ENCODE measurements at places on chromosomes 13 and 19. TPM values are rescaled to one million over a fixed set of nuclear protein-coding genes. Genes with fewer than 3 reads are reported as not detected.
A peak's percentile ranks its signal among the peaks of the same experiment; 100 is the strongest.

- no peak overlapping the region for H3K27ac ChIP-seq
- no peak for DNase-seq
- no peak overlapping the region for H3K4me3 ChIP-seq
- no peaks in the 10 kb centered on the region for H3K27me3 ChIP-seq
- H3K36me3 ChIP-seq: no peaks in the 10 kb centered on the region
Measured at GRCh38 chr13:51993713-51994112, 17.5 kb downstream of the ATP7B start.

The SLC10A2 gene
- not detected for total RNA-seq

DNA sequence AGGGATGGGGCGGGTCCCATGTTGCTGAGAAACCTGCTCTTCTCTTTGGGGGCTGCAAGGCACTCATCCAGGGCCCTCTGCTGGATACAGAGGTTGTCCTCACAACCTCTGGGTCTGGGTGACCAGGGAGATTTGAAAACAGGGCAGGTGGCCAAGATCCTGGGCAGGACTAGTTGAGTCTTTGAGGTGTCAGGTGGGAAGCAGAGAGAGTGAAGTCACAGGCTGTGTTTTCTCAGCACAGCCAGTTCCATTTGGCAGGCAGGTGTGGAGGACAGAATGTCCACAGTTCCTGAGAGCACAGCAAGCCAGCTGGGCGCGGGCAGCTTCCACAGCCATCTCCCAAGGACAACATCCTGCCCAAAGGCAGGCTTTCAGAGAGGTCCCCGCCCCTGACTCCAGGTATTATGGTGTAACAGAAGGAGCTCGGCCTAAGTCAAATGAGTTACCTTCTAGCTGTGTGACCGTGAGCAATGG, 118.8 kb downstream of the NUFIP1 start:
- no peak overlapping the region for H3K4me3 ChIP-seq
- no peaks in the 10 kb centered on the region for H3K27me3 ChIP-seq
- no peaks in the 10 kb centered on the region for H3K36me3 ChIP-seq
- H3K4me1 ChIP-seq: peaks cover 22% of the 10 kb centered on the region
- H3K27ac ChIP-seq: no peak overlapping the region
- no peak for DNase-seq

DNA sequence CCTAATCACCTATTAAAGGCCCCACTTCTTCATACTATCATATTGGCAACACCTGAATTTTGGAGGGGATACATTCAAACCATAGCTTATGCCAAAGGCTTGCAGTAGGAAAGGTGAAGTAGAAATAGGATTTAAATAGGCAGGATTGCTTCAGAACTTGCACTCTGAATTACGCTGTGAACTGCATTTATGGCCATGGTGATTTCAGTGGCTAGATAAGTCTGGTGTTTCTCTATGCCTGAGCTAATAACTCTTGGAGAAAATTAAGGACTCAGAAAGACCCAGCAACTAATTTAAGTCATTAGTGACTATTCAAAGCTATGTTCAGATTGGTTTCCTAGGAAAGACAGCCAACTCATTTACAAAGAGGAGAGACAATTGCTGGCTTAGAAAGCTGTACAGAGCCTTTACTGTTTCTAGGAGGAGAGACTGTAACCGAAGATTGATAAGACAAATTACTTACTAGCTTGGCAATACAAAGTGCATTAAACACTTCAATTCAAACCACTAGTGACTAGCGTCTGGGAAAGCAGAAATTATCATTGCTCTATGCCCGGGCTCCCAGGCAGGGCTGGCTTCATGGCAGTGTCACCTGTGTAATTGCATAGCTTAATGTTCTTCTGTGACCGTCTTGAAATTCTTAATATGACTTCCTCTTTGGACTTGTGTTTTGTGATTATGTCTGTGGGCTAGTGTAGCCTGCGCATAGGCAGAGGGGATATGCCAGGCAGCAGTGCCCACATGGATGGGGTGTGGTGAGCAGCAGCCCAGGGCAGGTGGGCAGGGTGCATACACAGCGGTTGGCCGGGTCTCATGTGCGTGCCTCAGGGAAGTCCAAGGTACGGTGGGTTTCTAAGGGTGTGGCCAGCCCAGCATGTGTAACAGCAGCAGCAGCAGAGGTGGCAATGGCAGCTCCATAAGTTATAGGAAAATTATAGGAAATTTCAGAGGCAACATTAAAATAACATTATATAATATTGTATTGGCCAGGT, 60.1 kb downstream of the KL start:
- H3K27ac ChIP-seq: no peak overlapping the region
- DNase-seq: no peak
- H3K36me3 ChIP-seq: no peaks in the 10 kb centered on the region
- no peaks in the 10 kb centered on the region for H3K4me1 ChIP-seq
- H3K4me3 ChIP-seq: no peak overlapping the region

The SGCG gene
- total RNA-seq: not detected

- no peaks in the 10 kb centered on the region for H3K27me3 ChIP-seq
- H3K27ac ChIP-seq: no peak overlapping the region
Measured at GRCh38 chr13:32212421-32212820, 102.7 kb downstream of the ZAR1L start.

The SHISA7 gene
- not detected for total RNA-seq

GRCh38 chr19:6590827-6591319, at the start of gene CD70:
Gene CD70, minus strand, starts transcription at chr19:6591150. Its CDS starts 148 bp downstream, at chr19:6591002.
- H3K27ac ChIP-seq: no peak within 1 kb of the TSS
- no peaks in the 10 kb centered on the region for H3K36me3 ChIP-seq

DNA sequence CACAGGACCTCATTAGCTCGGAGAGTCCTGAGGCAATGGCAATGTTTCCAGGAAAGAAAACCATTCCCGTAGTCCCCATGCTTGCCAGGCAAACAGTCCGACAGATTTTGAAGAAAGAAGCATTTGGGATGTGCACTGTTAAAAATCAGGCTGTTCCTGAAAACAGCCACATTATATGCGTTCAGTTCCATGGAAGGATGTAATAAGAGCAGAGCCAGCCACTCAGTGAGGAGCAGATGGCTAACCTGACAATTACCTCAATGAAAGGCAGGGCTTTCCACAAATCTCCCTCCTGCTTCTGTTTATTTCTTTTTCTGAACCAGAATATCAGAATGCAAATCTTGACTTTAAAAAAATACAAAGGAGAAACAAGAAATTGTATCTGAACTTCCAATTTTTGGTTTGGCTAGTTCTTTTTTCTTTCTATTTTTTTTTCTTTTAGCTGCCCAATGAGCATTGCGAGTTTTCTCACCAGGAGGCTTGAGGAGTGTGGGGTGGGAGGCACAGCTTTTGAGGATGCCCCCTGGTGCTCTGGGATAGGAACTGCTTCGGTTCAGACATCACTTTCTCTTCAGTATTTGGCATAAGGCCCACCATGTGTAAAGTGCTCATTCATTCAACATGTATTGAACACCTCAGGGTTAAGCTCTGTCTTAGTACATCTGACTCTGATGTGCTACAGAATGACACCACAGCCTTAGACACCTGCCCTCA, 124.2 kb downstream of the TBC1D4 start:
- H3K27me3 ChIP-seq: no peaks in the 10 kb centered on the region
- no peak overlapping the region for H3K27ac ChIP-seq
- H3K36me3 ChIP-seq: peaks cover 68% of the 10 kb centered on the region
- H3K4me3 ChIP-seq: no peak overlapping the region
- H3K4me1 ChIP-seq: peaks cover 13% of the 10 kb centered on the region
- DNase-seq: peak; percentile 69

DNA sequence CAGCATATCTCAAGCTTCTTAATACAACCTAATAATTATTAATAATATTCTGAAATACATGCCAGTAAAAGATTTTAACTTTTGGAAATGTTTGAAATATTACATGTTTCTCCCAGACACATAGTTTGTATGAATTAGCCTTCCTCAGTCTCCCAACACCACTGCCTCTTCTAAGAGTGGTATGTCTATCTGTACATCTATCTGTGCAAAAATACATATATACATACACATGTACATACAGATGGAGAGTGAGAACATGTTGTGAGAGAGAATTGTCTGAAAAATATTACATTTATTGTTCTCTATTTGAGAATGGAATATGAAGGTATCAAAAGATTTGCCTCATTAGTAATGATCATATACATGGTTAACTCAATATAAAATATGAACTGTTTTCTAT, 1567.2 kb upstream of the PRR20A start:
- DNase-seq: no peak
- no peaks in the 10 kb centered on the region for H3K36me3 ChIP-seq
- no peaks in the 10 kb centered on the region for H3K4me1 ChIP-seq
- H3K4me3 ChIP-seq: no peak overlapping the region

The PSG11 gene
- total RNA-seq: not detected

DNA sequence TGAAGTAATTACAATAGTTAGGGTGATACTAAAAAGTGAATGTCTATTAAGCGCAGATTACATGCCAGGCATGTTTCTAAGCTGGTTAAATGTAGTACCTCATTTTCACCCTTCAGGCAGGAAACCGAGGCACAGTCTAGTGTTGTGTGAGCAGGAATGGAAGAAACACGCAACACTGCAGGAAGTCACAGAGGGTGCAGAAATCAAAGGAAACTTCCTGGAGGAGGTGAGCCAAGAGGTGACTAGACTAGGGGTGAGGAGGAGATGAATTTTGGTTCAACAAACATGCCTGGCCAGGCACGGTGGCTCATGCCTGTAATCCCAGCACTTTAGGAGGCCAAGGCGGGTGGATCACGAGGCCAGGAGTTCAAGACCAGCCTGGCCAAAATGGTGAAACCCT, 41.8 kb downstream of the ZNF473 start:
- H3K27me3 ChIP-seq: peaks cover 2% of the 10 kb centered on the region
- H3K4me1 ChIP-seq: no peaks in the 10 kb centered on the region
- no peak overlapping the region for H3K27ac ChIP-seq
- no peaks in the 10 kb centered on the region for H3K36me3 ChIP-seq

- DNase-seq: no peak
- peak overlapping the region; percentile 26 for H3K27ac ChIP-seq
- no peaks in the 10 kb centered on the region for H3K27me3 ChIP-seq
- H3K36me3 ChIP-seq: no peaks in the 10 kb centered on the region
- no peak overlapping the region for H3K4me3 ChIP-seq
Measured at GRCh38 chr19:44792281-44792680, 14.6 kb downstream of the CBLC start.

GRCh38 chr19:33690378-33691029, 68.8 kb downstream of the CHST8 start:
- H3K36me3 ChIP-seq: no peaks in the 10 kb centered on the region
- peaks cover 3% of the 10 kb centered on the region for H3K27me3 ChIP-seq
- H3K4me1 ChIP-seq: no peaks in the 10 kb centered on the region
- no peak overlapping the region for H3K27ac ChIP-seq
- H3K4me3 ChIP-seq: no peak overlapping the region

DNA sequence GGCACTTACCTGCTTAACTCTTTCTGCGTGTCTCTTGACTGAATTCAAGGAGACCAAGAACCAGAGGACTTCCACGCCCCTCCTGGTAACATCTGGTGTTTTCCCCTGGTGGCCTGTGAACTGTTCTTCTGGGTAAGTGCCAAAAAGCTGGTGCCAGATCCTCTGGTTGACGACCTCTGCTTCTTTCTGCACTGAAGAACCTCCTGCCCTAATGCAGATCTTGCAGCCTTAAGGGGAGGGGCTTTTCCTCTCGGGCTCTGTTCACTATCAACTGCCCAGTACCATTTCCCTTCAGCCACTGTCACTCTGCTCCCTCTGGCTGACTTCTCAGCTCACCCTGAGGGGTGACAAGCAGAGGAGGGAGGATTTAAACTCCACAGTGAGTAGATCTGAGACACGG, 6.1 kb upstream of the ERVV-1 start:
- no peak for DNase-seq
- peaks cover 19% of the 10 kb centered on the region for H3K27me3 ChIP-seq
- no peaks in the 10 kb centered on the region for H3K4me1 ChIP-seq
- no peaks in the 10 kb centered on the region for H3K36me3 ChIP-seq
- H3K4me3 ChIP-seq: no peak overlapping the region

- H3K4me1 ChIP-seq: peaks cover 18% of the 10 kb centered on the region
- H3K4me3 ChIP-seq: peak overlapping the region; percentile 19
- DNase-seq: no peak
- H3K36me3 ChIP-seq: no peaks in the 10 kb centered on the region
- H3K27me3 ChIP-seq: peaks cover 32% of the 10 kb centered on the region
Measured at GRCh38 chr19:47446534-47447469, 24.9 kb downstream of the SLC8A2 start.

- no peak within 1 kb of the TSS for H3K4me3 ChIP-seq
- H3K27ac ChIP-seq: no peak within 1 kb of the TSS
- DNase-seq: no peak
- 0 out of 3 replicates have a peak, but pooled peaks cover 4% of the 10 kb centered on the region for H3K27me3 ChIP-seq
Measured at GRCh38 chr19:496112-496665, at the start of gene MADCAM1. Gene MADCAM1, plus strand, starts transcription at chr19:496486. Its CDS starts 14 bp downstream, at chr19:496500.

- 0 out of 3 replicates have a peak, but pooled peaks cover 5% of the 10 kb centered on the region for H3K36me3 ChIP-seq
- DNase-seq: peak; percentile 25
- H3K4me1 ChIP-seq: peaks cover 39% of the 10 kb centered on the region
- peak overlapping the region; percentile 88 for H3K27ac ChIP-seq
- peak overlapping the region; percentile 86 for H3K4me3 ChIP-seq
Measured at GRCh38 chr13:39036212-39036611, 1.7 kb downstream of the PROSER1 start.

DNA sequence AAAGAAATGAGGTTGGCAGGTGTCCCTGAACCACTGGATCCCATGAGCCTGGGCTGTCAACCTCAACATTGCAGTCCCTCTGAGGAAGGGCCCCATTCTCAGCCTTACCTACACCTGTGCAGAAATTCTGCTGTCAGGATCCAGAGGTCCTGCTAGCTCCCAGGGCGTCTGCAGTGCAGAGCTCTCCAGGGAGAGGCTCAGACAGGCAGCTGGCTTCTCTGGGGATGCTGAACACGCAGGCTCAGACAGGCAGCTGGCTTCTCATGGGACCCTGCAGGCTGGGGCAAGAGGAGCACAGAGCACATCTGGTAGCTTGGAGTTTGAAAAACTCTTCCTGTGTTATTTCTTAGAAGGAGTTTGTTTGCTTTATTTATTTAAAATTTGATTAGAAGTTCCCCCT, 50.9 kb downstream of the TMEM255B start:
- H3K27ac ChIP-seq: no peak overlapping the region
- H3K4me3 ChIP-seq: no peak overlapping the region
- peaks cover 12% of the 10 kb centered on the region for H3K4me1 ChIP-seq
- H3K36me3 ChIP-seq: no peaks in the 10 kb centered on the region

DNA sequence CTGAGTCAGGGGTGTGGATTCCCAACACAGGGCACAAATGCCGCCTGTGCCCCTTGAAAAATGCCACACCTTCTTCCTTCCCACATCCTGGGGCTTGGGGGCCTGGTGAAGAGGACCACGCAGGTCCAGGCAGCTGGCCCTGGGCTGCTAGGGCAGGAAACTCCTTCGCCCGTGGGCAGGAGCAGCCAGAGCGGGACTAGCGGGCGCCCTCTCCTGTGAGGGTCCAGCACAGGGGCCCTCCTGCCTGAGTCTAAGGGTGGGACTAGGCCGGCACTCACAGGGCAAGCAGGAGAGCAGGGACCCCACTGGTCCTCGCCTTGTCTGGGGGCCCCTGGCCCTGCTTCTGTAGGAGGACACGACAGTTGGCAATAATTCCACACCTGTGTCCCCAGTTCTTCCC, 7.5 kb upstream of the CEBPA start:
- H3K36me3 ChIP-seq: no peaks in the 10 kb centered on the region
- H3K4me1 ChIP-seq: peaks cover 33% of the 10 kb centered on the region
- H3K4me3 ChIP-seq: no peak overlapping the region
- no peaks in the 10 kb centered on the region for H3K27me3 ChIP-seq

GRCh38 chr19:42269478-42270345, 660 bp downstream of the CIC start:
- H3K27me3 ChIP-seq: no peaks in the 10 kb centered on the region
- DNase-seq: no peak
- peaks cover 29% of the 10 kb centered on the region for H3K4me1 ChIP-seq
- peaks cover 5% of the 10 kb centered on the region for H3K36me3 ChIP-seq

The ZNF578 gene
- total RNA-seq: not detected
